Activated B cell treated with CpG ODN at 0.5 μM for 24 hours (primary cell): ENCODE measurements at places on chromosomes 3 and 15.

DNA sequence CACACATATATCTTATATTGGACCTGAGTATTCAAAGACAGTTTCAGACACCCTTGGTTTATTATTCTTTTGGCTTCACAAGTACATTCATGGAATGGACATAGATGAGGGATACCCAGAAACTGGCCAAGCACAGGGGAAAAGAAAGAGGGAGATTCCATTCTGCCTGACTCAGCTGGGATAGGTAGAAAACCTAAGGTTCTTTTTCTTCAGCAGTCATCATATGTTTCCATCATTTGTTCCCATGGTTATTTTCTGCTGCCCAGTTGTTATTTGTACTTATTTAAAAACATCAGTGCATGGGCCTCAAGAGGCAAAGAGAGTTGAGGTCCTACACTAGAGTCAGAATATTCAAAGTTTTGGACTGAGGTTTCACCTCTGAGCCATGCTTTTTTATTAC lies 91.8 kb downstream of the FILIP1L start:
- no peak for DNase-seq

GRCh38 chr3:48180021-48180420 lies 8.2 kb downstream of the CDC25A start:
- DNase-seq: no peak

DNA sequence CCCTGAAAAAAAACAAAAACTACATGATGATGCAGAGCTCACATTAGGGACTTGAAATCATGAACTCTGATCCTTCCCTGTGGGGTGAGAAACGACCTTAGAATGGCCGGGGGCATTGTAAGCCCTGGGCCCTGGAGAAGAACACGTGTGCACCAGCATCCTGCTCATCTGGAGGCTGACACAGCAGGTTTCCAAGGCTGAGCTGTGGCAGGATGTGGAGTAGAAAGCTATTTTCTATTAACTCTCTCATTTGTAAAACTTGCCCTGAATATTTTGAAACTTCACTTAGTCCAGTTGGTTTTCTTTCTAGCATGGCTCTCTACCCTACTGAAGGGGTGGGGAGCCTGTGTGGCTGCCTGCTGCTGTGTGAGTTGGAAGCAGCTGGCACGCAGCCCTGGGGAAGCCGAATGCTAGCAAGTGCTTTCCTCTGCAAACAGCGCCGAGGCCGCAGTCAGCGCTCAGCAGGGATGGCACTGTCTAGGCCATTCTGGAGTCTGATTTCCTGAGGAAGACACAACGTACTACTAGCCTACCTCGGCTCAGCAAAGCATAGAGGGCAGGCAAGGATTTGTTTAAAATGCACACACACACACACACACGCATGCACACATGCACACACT lies 58.0 kb downstream of the GABRG3 start:
- DNase-seq: no peak

- DNase-seq: no peak
Measured at GRCh38 chr3:16401273-16401672, 112.2 kb downstream of the RFTN1 start.

DNA sequence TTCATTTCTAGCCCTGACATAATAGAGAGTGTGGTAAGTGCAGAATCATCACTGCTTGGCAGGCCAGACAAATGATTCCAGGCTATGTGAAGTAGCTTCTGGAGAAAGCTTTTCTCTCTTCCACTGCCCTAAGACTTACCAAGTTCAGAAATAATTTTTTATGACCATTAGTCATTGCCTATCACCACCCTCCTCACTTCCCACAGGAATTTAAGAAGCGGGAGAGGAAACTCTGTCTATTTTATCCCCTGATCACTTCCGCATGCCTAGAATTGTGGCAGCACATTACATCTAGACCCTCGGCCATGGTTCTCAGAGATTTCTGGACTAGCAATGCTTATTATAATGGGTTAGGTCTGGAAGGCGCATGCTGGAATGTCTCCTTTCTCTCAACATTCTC lies 397.8 kb upstream of the NR2F2 start:
- DNase-seq: no peak

GRCh38 chr3:184584464-184584891 lies 22.9 kb downstream of the EPHB3 start:
- DNase-seq: no peak

DNA sequence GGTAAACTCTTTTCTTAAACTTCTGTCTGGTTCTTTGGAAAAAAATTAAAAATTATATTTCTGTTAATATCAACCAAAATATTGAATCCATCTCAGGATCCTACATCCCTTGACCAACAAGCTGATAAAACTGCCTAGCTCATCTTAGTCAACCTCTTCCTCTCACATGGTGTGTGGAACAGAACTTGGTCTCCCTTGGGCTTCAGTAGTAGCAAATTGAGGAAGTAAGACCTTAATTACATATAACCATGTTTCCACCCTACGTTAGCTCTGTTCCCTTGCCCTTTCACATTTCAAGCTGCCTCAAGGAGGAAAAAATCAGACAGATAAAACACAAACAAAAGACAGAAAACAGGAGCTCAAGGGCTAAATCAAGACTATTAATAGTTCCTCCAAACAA lies 116.4 kb downstream of the GREM1 start:
- DNase-seq: no peak

- no peak for DNase-seq
Measured at GRCh38 chr15:31516440-31516839, 189.8 kb downstream of the KLF13 start.

DNA sequence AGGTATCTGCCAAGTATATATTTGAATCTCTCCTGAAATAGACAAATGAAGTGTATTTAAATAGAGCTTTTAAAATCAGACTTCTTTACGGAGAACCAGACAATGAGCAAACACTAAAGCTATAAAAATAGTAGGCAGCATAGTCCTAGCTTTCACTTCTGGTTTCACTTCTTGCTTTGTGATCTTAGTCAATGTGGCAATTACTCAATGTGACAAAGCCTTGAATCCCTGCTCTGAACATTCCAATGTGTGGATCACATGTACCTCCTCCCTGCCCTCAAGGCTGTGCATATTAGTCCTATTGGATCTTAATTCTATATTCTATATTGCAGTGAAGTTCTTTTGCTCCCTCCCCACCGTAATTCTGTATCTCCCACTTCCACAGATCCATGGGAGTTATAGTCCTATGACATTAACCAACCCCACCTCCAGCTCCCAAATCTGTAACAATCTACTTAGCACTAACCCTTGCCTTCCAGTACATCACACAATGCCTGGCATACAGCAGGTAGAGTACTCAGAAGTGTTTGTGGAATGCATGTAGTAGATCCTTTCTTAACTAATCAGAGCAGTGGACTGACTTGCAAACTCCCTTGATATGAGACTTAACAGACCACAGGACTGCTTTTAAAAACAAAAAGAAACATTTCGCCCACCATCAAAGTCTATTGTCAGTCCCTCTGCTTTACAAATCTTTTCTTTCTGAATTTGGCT lies 24.3 kb upstream of the CP start:
- DNase-seq: no peak

DNA sequence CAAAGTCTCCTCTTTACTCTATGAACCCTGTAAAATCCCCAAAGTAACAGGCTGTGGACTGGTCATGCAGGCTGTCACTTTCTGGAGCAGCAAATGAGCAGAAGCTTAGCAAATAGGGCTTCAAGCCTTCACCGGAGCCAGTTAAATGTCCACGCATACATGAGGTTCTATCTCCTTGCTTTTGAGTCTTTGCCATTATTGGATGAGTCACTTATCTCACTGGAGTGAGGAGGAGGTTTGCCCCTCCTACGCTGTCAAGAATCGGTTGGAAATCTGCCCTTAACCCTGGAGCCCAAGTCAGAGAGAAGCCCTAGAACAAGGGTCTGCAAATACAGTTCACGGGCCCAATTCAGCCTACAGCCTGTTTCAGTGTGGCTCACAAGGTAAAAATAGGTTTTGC lies 126.1 kb upstream of the CTNNB1 start:
- DNase-seq: no peak

DNA sequence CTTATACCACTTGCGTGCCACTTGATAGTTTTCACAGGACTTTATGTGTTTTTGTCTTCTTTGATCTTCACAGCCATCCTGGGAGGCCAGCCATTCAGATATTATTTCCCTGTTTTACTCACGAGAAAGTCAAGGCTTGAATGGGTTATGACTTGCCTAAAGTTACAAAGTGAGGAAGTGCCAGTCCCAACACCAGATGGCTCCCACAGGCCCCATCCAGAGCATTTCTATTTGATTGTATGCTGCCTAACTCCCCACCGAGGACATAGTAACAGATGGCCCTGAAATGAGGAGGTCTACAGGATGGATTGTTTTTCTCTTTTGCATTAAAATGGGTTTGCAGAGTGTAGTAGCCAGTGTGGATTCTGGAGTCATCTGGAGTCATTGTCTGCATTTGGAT lies 74.5 kb downstream of the SPTSSB start:
- no peak for DNase-seq

GRCh38 chr15:95134431-95135110 lies 903.2 kb downstream of the MCTP2 start:
- DNase-seq: no peak

DNA sequence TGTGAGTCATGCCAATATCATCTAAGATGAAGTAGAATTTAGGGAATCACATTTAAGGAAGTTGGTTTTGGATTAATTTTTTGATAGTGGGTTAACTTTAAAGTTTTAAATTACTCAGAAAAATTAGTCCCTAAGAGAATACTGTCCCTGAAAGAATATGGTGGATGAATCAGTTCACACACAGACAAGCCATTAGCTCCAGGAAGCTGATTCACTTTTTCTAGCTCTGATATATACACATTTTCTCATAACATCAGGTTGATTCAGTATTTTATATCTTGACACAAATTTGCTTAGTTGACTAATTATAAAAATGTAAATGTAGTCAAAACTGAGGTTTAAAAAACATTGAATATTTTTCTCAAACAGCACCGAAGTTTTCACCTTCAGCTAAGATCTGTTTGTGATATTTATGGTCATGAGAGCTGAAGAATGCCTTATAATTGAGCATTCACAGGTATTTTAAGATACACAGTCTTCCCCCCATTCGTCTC lies 55.1 kb downstream of the MYH15 start:
- no peak for DNase-seq

DNA sequence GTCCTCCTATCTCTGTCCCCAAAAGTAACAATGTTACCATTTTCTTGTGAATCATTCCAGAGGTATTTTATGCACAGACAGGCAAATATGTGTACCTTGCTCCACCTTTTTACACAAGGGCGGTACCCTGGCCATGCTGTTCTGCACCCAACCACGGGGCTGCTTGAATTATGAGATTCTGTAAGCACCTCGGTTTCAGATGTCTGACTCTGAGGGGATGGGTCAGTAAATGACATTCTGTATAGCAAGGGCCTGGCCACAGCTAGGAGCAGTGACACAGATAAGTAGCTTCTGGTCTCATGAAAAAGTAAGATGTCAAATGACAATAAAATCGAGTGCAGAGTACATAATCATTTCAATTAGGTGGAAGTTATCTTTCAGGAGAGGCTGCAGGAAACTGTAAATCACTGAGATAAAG lies 30.4 kb upstream of the FLNB start:
- no peak for DNase-seq

GRCh38 chr3:157059661-157060060 lies 100.3 kb downstream of the CCNL1 start:
- no peak for DNase-seq

DNA sequence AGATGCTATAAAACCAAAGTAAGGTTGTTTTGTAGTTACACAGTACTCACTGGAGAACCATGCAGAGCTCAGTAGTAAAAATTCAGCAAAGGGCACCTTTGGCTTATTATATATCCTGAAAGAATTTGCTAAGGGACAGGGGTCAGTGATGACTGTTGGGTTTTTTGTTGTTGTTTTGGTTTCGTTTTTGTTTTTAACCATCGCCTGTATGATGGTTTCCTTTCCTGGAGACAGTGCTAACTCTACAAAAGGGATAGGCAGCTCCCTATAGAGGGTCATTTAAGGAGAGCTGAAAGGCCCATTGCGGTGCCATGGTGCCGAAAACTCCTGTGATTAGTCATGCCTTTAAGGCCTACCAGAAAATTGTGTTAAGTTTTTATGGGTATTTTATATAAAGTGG lies 118.2 kb upstream of the GOLIM4 start:
- no peak for DNase-seq

DNA sequence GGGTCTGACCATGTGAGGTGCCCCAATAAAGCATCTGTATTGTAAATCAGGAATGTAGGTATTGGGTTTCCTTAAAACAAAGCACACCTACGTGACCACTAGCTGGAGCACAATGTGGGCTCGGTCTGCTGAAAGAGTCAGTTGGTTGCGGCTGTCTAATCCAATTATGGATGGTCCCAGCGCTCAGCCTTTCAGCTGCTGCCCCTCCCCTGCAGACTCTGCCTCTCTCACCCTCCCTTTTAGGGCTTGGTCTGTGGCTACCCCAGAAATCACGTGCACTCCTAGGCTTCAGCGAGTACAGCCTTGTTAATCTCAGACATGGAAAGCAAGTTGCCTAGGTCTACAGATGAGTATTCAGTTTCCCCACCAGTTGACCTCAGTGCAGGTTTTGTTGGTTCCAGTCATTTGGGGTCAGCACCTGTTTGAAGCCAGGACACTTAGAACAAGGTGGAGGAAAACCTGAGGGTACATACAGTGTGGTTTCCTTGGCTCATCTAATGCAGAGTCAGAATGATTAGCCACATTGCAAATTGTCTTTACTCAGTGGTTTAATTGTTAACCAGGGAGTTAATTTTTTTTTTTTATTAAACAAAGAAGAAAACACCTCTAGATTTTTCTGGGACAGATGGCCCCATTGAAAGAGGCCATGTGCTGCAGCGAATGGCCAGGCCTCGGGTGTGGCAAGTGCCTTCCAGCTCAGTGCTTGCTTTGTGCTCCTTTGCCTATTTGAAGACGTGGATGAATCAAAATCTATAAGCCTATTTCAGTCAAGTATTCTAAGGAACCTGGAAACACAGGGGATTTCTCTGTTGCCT lies 137.7 kb downstream of the IGF1R start:
- no peak for DNase-seq

GRCh38 chr3:159458010-159458409 lies 530.6 kb upstream of the IL12A start:
- no peak for DNase-seq

GRCh38 chr3:148078658-148079057 lies 619.0 kb upstream of the AGTR1 start:
- DNase-seq: no peak

DNA sequence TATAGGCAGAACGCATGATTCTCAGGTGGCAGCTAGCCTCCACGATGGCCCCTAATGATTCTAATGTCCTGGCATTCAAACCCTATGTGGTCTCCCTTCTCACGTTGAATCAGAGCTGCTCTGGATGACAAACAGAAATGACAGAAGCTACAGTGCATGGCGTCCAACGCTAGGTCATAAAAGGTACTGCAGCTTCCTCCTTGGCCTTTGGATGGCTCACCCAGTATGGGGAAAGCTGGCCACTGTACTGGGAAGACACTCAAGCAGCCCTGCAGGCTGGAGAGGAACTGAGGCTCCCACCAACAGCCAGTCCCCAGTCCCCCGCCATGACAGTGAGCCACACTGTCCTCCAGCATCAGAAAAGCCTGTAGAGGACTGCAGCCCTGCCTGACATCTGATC lies 286.3 kb downstream of the FAM43A start:
- DNase-seq: no peak
